ENCODE measurements at places on chromosomes 13 and 19.

- DNase-seq = peak; percentile 66
Observed at GRCh38 chr13:90105276-90105675, 1242.2 kb upstream of the MIR17HG start.

DNA sequence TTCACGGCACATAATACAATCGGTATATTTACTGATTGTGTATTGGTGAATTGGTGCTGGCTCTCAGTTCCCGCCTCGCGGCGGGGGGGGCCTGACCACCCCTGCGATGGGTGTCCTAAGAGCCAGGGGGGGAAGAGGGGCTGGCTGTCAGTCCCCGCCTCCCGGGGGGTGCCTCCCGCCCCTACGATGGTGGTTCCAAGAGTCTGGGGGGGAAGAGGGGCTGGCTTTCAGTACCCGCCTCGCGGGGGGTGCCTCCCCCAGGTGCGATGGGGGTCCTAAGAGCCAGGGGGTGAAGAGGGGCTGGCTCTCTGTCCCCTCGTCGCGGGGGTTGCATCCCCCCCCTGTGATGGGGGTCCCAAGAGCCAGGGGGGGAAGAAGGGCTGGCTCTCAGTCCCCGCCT lies 2321.8 kb upstream of the PCDH20 start:
- DNase-seq = no peak

- peak; percentile 97 for DNase-seq
Observed at GRCh38 chr13:37306778-37307544, 201.5 kb upstream of the CSNK1A1L start.

DNA sequence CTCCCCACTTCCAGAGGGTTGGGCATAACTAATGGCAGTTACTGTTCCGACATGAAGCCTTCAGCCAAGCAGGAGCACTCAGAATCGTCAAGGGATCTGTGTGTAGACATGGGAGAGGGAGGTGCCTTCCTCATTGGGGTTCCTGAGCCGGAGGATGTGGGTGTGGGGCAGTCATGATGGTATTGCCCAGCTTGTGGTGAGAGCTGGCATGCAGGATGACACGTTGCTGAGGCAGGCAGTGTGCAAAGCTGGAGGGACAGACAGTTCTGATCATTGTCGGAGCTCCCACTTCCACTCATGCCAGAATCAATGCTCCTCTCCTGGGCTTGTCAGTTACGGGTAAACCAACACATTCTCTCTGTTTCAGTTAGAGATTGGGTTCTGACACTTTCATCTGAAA lies 83.9 kb upstream of the TSC22D1 start:
- DNase-seq = peak; percentile 33

DNA sequence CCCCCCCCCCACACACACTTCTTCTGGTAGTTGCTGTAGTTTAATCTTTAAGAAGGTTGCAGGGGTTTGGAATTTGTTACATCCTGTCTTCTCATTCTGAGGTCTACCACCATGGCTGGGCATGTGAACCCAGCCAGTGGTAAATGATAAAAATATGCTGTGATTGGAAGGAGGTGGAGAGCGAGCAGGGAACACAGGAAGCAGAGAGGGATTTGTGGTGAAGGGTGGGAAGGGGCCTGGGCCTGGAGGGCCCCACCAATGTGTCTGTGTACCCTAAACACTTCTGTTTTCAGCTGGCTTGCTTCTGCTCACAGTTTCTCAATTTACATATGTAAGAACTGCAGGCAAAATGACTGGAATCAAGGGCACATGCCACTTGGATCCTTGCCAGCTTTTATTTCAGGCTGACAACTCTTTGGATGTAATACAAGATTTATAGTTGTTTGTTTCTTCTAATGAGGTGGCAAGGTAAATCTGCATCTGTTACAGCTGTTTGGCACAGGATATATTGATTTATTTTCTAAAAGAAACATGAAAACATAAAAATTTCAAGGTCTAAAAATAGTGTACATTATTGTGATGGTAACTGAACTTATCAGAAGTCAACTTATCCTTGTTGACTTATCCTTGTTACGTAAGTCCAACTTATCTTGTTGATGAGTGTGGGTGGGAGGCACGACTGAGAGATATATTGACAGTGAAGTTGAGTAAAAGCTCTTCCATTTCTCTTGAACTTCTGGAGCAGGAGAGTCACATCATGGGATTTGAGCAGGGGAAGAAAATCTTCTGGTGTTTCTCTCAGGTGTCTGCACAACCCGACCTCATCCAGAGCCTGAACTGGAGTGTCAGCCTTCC lies 313.2 kb downstream of the SHISA2 start:
- DNase-seq = peak; percentile 75

DNA sequence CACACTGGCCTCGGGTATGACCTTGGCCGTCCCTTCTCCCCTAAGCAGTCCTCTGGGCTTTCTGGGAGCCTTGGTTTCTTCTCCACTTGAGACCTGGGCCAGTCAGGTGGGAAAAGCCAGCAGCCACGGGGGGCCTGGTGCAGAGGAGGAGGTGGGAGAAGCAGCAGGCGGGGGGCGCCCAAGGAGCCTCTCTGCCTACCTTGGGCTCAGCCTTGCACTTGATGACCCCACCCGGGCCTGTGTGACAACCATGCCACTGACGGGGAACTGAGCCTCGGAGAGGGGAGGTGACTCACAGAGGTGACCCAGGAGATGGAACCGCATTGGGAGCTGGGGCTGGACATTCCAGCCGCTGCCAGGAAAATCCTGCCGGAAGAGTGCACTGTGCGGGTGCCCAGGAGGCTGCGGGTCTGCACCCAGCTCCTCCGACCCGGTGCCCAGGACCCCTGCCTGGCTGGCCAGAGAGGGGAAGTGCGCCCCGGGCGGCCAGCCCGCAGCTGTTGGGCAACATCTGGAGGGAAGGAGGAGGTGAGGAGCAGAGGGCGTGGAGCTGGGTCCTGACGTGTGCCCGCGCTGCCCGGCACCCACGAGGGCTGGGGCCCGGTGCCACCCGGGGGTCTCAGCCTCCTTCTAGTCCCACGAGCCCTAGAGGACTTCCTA lies 23.4 kb upstream of the SLC7A10 start:
- no peak for DNase-seq

DNA sequence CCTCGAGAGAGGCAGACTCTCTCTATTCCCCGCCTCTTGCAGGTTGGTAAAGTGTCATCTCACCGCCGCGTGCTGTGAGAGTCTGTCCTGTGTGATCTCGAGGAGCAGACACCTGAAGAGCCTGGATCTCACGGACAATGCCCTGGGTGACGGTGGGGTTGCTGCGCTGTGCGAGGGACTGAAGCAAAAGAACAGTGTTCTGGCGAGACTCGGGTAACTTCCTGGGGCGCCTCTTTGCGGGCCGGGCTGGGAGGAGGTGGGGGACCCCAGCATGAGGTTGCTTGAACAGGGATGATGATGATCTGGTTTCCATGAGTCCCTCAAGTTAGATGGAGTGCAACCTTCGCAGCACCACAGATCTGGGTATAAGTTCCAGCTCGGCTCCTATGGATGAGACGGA lies 67.0 kb downstream of the NLRP5 start:
- DNase-seq = no peak

DNA sequence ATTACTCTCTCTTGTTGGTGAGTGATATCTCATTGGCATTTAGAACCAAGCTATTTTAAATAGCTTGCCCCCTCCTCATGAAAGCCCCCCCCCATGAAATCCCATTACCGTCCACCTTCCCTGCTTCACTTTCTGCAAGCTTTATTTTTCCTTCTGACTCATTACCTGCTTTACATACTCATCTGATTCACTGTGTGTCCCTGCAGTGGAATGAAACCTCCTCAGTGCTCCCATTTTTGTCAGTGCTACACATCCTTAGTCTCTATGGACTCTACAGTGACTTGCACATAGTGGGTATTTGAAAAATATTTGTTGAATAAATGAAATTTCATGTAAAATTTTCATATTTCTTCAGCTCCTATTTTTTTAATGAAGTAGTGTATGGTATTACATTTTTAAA lies 62.3 kb downstream of the DOCK9 start:
- no peak for DNase-seq

DNA sequence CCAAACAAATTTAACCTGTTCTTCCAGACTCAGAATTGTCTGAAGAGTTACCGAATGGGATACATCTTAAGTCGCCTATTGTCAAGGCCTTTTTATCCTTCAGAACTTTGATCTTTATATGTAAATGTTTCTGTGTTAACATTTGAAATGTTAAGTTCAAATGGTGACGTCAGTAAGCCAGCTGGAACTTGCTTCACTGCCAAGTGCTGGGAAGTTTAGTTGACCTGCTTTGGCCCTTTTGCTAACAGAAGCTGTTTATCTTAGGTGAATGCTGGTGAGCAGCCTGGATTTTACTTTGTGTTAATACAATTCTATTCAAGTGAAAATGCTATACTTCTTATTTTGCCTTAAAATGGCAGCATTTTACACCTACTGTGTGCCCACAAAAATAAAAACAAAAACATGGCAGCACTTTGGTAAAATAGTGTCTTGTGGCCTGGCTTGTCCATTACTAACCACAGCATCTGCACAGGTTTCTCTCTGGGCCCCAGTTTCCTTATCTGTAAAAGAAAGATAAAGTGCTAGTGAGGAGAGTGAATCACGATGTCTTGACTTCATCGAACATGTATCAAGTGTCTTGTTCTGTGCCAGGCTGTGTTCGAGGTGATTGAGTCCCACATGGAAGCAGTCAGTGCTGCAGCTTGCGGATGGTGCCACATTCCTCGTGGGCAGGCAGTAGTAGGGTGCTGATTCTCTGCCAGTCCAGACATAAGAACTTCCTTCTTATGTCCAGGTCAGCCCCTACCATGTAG lies 2.2 kb downstream of the NAXD start:
- DNase-seq = peak; percentile 27

- DNase-seq = no peak
Observed at GRCh38 chr13:28637714-28638355, 21.1 kb upstream of the POMP start.

- peak; percentile 16 for DNase-seq
Observed at GRCh38 chr13:80454245-80454644, 113.3 kb upstream of the SPRY2 start.

- no peak for DNase-seq
Observed at GRCh38 chr19:11291991-11292390, 4.0 kb upstream of the TSPAN16 start.

DNA sequence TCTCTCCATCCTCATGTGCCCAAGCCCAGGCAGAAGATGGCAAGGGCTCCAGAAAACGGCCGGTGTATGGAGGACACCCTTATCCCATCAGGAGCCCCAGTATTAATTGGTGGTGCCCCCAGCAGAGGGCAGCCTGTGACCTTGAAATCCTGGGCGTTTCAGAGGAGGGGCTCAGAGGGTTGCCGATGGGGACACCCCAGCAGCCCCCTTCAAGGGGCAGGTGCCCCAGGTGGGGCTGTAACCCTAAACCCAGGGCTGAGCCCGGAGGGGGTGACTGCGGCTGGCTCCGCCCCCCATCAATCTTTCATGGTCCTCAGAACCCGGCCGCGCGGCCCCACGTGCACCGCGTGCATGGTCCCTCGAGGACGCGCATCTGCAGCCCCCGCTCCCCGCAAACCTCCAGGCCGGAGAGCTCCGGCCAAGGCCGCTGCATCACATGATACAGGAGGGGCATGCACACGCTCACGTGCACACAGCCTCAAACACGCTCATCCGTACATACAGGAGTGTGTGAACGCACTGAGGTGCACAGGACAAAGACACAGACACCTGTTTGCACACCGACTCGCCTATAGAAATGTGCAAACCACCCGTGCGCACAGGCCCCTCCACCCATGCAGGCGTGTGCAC lies 949 bp downstream of the RAB3A start:
- no peak for DNase-seq

- no peak for DNase-seq
Observed at GRCh38 chr19:55276720-55277430, 3.0 kb downstream of the HSPBP1 start.

GRCh38 chr13:93226065-93226622 lies 463 bp upstream of the GPC6 start:
- DNase-seq = no peak

GRCh38 chr19:35562336-35562735 lies 1.1 kb downstream of the ATP4A start:
- DNase-seq = no peak

GRCh38 chr19:33522371-33522662 lies 726 bp upstream of the PEPD start:
- no peak for DNase-seq

- DNase-seq = peak; percentile 3
Observed at GRCh38 chr19:56840451-56841192, at the start of the genes PEG3 and ZIM2. TSS of gene PEG3 (minus strand) at chr19:56840726. CDS start at chr19:56824655, 16,071 bp downstream. TSS of gene ZIM2 (minus strand) at chr19:56840726. CDS start at chr19:56824277, 16,449 bp downstream.

DNA sequence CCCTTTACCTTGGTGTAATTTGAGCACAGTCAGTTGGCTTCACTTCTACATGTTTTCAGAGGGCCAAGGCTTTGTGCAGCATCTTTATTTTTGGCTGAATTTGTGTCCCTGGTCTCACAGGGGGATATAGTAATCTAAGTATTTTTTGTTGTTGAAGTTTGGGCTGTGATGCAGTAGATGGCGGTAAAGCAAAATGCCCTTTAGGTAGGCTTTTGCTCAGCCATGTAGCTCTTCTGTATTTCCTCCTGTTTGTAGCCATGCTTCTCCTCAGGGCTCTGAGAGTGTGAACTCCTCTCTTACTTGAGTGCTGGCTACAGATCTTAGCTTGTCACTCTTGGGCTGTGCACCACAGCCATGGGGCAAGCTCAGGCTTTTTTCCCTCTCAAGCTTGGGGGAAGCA lies 328.6 kb downstream of the SLITRK5 start:
- DNase-seq = no peak

- DNase-seq = no peak
Observed at GRCh38 chr13:94218951-94219350, 260.5 kb downstream of the DCT start.

GRCh38 chr19:8635422-8635821 lies 5.0 kb downstream of the NFILZ start:
- peak; percentile 35 for DNase-seq

DNA sequence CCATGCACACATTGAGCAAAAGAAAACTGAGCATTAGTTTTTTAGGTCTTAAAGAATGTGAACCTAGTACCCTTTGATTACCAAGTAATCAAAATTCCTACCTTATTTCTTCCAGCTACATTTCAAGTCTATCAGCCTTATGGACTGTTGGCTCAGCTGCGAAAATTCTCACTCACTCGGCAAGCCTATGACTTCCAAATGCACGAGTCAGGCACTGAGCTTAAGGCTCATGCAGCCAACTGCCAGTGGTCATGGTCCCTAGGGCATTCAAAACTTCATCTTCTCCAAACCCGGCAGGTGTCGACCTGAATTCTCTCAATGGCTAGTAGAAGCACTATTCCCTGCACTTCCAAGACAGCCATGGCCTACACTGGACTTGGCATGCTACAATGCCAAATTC lies 41.2 kb downstream of the RUBCNL start:
- DNase-seq = peak; percentile 37

DNA sequence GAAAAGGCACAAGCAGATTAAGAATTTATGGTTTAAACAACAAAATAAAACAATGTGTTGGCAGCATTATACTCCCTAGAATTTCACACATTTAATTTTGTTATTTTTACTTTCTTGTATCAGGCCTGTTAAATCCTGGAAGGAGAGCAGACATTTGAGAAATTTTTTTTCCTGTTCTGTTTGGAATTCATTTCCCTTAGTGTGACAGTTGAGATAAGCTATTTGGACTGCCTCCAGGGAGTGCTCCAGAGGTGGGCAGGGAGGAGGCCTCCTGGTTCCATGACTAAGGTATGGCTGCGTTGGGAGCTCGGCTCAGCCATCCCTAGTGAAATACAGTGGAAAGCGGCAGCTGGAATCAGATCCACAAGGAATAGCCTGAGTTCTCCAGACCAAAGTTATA lies 185.7 kb downstream of the KCNRG start:
- DNase-seq = peak; percentile 28

All from fibroblast of skin of right quadriceps (primary cell).